Osteoblast (primary cell): ENCODE measurements at places on chromosomes 12 and 14. TPM values are rescaled to one million over a fixed set of nuclear protein-coding genes. Genes with fewer than 3 reads are reported as not detected.
A peak's percentile ranks its signal among the peaks of the same experiment; 100 is the strongest.

GRCh38 chr14:75310295-75311111 lies 31.9 kb downstream of the FOS start:
- DNase-seq = peak; percentile 76

GRCh38 chr14:81206115-81206514 lies 14.6 kb downstream of the GTF2A1 start:
- no peak for DNase-seq

The TUNAR gene
- not detected in 2 replicates for total RNA-seq

- no peak for DNase-seq
Observed at GRCh38 chr12:4540638-4541037, 1.9 kb downstream of the RAD51AP1 start.

The GON7 gene
- 11.2 and 11.6 TPM in 2 replicates for total RNA-seq

- DNase-seq = no peak
Observed at GRCh38 chr14:50242096-50242495, 10.7 kb upstream of the SOS2 start.

The CCDC196 gene
- not detected in 2 replicates for total RNA-seq

DNA sequence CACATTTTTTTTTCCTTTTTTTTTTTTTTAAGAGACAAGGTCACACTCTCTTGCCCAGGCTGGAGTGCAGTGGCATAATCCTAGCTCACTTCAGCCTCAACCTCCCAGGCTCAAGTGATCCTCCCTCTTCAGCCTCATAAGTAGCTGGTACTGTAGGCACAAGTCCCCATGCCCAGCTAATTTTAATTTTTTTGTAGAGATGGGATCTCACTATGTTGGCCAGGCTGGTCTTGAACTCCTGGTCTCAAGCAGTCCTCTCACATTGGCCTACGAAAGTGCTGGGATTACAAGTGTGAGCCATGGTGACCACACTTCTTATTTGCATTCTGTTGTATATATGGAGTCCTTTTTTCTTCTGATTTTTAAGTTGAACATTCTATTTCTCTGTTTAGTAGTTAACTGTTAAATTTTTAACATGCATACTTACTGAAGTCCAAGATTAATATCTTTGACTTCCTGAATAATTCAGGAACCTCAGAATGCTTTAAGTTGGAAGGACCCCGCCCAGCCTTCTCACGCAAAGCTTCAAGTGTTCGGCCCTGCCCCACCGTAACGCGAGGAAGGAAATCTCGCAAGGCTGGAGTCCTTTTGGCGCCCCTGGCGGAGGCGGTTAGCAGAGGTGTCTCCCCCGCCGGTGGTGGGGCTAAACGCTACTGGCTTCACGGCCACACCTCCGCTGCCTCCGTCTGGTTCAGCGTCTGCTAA lies 21.6 kb downstream of the SPATS2 start:
- no peak for DNase-seq

The CLEC1B gene
- not detected in 2 replicates for total RNA-seq
